Stimulated activated CD4-positive, alpha-beta T cell treated with anti-CD3 and anti-CD28 coated beads, Interleukin-4, amount 100 ng/mL, for 1 hour (primary cell): ENCODE measurements at places on chromosomes 5 and 9.

DNA sequence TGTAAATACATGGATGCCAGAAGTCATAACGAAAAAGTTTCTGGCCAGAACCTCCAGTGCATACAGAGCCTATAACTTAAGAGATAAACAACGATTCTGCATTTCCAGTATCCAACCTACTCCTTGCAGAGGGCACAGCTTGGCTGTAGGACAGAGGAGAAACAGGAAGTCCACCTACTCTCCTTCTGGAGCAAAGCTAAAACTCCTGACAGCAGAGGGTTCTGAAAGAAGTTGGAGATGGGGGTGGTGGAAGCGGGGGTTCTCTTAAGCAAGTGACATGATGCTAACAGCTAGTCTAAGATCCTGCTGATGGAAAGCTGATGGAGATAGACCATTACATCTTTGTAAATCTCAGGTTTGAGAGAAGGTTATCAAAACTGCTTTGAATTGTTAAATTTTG lies 35.5 kb upstream of the CTNNAL1 start:
- DNase-seq, result no peak

DNA sequence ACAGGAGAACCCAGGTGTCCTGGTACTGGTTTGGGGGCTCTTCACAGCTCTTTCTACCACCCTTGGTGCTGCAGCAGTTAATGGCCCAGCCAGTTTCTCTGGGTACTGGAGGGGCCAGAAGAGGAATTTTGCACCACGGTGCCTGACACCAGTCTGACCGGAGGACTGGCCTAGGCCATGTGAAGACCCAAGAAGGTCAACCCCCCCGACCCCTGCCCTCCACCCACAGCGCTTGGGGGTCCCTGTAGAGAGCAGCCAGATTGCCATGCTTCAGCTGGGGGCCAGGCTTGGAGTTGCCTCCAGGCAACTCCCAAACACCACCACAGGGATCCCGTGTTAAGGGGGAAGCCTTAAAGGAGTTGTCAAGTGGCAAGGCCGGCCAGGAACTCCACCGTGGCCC lies 6.2 kb downstream of the ARSI start:
- DNase-seq, result no peak

GRCh38 chr9:136260521-136260920 lies 14.9 kb upstream of the QSOX2 start:
- no peak for DNase-seq

DNA sequence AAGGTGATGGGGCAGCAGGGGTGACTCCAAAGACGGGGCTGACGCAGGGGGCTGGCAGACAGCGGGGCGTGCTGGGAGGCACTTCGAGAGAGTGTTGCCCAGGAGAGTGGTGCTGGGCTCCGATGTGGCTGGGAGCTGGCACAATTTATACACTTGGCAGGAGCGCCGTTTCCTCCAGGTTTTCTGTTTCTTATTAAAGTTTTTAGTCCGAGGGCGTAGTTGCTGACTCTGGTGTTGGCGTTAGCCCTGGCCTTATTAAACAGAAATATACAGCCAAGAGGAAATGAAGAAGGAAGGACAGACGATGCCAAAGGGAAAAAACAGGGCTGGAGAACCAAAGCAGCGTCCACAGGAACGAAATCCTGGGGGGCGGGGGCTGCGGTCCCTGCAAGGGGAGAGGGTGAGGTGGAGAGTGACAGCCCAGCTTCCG lies 139.6 kb upstream of the PHYKPL start:
- DNase-seq, result no peak

DNA sequence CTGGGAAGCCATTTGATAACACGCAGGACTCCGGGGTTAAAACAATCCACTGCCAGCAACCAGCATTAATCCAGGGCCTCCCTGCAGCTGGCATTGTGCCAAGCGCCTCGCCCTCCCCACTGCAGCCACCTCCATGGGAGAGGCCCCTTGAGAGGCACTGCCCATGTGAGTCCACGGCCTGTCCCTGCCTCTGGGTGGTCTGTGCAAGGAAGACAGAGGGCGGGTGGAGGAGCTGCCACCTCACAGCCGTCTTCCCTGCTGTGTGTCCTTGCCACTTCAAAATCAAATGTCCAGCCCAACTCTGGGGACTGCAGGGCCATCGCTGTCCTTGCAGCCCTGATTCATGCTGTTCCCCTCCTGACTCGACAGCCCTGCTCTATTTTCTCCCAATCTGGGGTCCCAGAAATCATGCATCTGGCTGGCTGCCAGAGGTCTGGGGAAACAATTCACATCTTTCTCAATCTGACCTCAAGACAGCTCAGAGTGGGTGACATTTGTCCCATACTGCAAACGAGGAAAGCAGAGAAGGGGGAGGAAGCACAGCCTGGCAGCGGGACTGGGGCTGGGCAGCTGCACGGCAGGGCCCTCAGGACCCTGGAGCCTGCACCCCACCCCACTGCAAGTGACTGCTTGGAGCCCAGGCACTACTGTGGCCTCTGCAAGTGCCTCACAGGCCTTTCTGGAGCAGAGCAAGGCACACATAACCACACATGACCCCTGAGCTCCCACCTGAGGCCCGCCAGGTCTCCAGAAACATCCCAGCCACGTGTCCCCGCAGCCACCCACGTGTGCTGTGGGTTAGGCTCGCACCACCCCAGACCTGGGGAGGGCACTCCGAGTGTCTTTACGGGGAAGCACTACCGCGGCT lies 15.7 kb downstream of the BRD3OS start:
- no peak for DNase-seq

GRCh38 chr5:36606036-36606427 lies 374 bp upstream of the SLC1A3 start:
- no peak for DNase-seq
